ENCODE measurements at places on chromosomes 12 and 14. TPM values are rescaled to one million over a fixed set of nuclear protein-coding genes. Genes with fewer than 3 reads are reported as not detected.

Gene TAS2R8
- not detected for total RNA-seq

DNA sequence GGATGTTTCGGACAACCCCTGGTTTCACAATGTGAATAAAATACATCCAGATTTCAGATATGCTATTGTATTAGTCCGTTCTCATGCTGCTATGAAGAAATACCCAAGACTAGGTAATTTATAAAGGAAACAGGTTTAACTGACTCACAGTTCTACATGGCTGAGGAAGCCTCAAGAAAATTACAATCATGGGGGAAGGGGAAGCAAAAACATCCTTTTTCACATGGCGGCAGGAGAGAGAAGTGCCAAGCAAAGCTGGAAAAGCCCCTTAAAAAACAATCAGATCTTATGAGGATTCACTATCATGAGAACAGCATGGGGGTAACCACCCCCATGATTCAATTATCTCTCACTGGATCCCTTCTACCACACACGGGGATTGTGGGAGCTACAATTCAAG lies 451.7 kb downstream of the MDGA2 start:
- no peak for DNase-seq

Gene FLVCR2
- total RNA-seq = 2.2 TPM

DNA sequence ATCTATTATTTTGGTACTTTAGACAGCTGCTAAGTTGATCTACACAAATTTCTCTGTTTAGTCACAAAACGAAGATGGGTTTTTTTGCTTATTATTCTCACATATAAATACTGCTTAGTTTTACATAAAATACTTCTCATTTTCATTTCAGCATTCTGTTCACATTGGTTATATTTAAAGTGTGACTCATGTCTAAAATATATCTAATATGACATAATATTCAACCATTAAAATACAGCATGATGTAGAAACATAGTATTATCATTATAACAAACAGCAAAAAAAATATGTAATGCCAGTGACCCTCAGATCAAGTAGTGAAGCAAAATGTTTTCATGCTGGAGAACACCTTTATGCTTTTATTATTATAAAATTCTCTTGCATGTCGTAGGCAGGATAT lies 63.7 kb downstream of the SH2B3 start:
- DNase-seq = no peak

- no peak for DNase-seq
Observed at GRCh38 chr12:49529414-49529813, 9.4 kb upstream of the KCNH3 start.

GRCh38 chr12:59886131-59886733 lies 290.4 kb downstream of the SLC16A7 start:
- DNase-seq = no peak

DNA sequence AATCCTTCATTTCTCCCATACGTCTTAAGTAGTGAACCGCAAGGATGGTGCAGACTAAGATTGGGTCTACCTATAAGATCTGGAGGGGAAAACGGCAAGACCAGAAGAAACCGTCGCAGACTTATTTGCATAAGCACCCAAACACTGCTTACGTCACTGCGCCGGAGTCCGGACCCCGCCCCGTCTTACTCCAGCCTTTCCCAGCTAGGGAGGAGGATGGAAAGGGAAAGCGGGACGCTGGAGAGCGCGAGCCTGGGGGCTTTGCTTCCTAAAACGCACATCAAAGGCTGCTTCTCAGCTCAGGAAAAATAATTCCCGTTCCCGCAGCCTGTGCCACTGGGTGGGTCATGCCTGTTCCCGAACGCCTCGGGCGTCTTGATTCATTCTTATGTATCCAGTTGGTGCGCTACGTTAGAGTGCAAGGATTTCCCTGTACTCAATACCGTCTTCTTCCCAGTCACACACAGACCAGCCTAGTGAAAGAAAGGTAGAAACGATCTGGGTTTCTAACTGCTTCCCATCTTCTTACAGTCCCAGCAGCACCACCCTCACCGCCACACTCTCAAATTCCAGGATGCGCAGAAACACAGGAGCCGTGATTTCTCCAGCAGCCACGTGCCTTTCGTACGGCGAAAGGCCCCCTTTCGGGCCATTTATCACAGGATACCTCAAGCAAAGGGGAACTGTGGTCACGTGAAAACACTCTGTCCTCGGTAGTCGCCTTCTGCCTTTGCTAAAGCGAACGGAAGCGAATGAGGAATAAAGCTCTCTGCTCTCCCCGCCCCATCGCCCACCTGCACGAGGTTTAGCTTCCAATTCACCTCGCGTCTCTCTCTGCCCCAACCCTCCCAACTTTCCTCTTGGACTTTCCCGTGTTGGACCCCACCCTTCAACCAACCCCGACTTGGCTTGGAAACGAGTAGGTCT lies 1.1 kb downstream of the SLC6A15 start:
- no peak for DNase-seq

Gene SYCP3
- under 0.01 TPM for total RNA-seq

Gene SLC39A2
- not detected for total RNA-seq

DNA sequence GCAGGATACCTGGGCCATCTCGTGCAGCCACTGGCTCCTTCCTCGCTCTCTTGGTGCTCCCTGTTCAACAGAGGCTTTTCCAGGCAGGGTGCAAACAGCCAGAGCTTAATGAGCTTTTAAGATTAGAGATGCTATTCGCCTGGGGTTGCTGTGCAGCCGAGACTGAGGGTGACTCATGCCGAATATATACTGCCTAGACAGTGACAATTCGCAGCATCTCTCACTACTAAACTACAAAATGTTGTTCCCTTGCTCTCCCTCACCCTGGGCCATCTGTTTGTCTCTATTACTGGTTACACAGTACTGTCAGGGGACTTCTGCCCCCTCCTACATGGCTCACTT lies 26.0 kb upstream of the TESC start:
- DNase-seq = no peak

Gene KRR1
- 61.2 TPM for total RNA-seq

Gene CELA1
- total RNA-seq = not detected

DNA sequence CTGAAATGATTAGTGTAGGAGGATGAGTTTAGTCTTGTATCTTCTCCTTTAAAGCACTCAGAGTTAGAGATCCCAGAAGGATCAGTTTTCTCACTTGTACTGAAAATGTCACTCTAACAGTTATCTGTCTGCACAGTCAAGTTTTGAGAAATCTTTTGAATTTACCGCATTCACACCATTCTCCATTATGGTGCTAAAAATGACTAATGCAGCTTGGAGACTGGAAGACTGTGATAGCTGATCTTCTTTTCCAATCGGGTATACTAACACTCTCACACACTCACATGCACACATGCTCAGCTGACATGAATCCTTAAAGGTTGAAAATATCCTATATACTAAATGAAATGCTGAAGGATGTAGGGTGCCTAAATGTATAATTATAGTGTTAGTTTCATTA lies 65.8 kb downstream of the SLC15A5 start:
- no peak for DNase-seq

GRCh38 chr14:69481815-69482568 lies 2.5 kb upstream of the PLEKHD1 start:
- DNase-seq = no peak

All from pulmonary artery endothelial cell (primary cell).